ENCODE measurements at places on chromosomes 13 and 19.

DNA sequence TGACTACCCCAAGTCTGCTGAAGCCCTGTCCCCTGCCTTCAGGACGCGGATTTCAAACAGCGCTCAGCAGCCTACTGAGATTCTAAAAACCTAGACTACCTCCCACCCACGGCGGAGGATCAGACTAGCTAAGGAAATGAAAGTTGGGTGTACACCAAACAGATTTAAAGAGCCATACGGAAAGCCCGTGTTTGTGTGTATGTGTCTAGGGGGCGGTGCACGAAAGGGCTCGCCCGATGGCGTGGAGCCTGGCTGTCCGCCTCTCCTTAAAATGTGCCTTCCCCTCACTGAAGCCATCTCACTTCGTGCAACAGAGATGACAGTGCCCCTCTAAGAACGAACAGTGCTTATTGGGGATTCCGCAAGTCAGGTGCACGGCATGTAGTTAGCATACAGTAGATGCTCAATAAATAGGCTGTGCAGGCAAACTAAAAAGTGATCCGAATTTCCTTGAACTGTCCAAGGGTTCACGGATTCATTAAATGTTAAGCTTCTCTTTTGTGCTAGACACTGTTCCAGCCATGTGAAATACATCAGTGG, 639 bp downstream of the LENG1 start:
- peak; percentile 66 for DNase-seq

DNA sequence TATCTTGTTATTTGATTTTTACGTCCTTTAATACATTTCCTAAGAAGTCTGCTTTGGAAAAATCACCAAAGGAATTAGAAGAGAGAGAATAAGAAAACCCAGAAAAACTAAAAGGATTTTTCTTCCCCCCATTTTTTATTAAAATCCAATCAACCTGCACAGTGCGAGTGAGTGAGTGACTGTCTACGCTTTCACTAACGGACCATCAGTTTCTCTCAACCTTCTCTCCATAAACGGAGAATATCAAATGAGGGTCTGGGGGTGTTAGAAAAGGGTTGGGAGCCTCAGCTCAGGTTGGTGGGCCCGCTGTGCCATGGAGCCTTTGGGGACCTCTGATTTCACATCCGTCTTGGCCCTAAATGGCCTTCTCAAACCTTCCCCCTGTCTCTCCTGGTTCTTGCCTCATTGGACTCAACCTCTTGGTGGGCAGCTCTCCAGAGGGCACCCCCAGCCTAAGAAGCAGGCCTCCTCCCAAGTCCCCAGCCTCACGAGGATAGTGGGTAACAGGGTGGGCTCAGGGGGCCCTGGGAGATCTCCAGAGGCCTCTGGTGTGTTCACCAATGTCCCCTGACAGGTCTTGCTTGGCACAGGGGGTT, 763 bp upstream of the LRP3 start:
- DNase-seq, result no peak

DNA sequence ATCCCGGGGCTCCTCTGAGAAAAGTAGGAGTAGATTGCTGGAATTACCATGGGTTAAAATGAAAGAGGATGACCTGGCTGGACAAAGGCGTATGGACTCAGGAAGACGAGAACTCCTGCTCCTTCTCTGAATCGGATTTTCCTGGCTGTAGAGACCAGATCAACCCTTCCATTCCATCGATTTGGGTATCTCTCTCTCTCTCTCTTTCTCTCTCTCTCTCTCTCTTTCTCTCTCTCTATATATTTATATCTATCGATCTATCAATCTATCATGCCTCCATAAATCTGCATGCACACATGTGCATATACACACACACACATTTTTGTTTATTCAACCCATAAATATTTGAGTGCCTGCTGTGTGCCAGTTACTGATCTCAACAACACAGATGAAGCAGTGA, 234.9 kb downstream of the LMO7 start:
- no peak for DNase-seq

- no peak for DNase-seq
Observed at GRCh38 chr13:41613984-41614661, 156.8 kb downstream of the RGCC start.

DNA sequence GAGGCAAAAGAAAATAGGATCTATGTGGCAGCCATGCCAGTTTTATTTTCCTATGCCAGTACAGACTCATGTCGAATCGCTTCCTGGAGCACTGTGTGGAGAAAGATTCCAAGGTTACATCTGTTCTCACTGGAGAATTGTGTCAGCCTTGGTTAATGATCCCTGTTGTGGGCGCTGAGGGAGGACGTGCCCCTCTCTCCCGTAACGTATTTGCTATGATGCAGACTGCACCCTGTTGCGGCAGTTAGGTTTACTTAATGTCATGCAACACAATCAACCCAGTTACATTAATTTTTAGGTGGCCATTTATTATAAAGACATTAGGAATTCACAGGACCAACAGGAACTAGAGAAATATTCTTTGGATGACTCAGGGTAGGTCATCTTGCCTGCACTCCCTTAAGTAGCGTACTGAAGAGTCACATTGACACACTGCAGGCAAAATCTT, 892.9 kb downstream of the EFNB2 start:
- DNase-seq, result no peak

DNA sequence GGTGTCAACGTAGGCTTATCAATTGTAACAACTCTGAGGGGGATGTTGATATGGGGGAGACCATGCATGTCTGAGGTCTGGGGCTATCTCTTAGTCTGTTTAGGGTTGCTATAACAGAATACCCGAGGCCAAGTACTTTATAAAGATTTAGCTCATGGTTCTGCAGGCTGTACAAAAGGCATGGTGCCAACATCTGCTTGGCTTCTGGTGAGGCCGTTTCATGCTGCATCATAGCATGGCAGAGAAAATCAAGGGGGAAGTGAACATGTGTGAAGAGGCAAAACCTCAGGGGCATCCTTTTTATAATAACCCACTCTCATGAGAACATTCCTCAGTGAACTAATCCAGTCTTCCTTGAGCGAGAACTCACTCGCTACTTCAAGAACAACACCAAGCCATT, 353.8 kb downstream of the ENOX1 start:
- DNase-seq, result no peak

GRCh38 chr19:28686756-28687155, 526.2 kb downstream of the UQCRFS1 start:
- no peak for DNase-seq

DNA sequence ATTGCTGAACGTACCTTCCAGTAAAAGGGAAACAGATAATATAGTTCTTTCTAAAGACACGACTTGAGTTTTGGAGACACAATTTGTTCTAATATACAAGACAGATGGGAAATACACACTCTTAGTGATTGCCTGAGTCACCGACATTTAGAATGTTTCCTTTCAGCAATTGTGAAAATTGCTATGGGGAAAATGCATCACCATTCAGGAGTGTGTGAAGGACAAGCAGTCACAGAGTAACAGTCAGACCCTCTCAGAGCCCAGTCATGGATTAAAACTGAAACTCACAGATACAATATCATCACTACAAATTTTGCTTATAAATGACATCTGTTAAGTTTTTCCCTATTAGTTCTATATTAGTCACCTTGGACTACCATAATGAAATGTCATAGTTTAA, 286.1 kb downstream of the SPRY2 start:
- no peak for DNase-seq

- no peak for DNase-seq
Observed at GRCh38 chr19:33194886-33195644, 935 bp downstream of the LRP3 start.

DNA sequence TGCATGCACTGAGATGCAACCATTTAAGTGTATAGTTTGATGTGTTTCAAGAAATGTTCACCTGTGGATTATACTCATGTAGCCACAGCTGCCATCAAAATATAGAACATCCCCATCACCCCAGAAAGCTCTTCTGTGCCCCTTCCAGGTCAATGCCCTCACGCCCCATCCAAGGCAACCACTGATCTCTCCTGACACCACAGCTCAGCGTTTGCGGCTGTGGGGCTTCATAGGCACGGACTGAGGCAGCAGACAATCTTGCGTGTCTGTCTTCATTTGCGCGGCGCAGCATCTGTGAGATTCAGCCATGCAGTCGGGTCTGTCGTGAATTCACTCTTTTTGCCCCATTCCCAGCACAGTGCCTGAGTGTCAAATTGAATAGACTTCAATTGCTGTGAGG, 153.8 kb upstream of the UQCRFS1 start:
- DNase-seq, result peak; percentile 15

DNA sequence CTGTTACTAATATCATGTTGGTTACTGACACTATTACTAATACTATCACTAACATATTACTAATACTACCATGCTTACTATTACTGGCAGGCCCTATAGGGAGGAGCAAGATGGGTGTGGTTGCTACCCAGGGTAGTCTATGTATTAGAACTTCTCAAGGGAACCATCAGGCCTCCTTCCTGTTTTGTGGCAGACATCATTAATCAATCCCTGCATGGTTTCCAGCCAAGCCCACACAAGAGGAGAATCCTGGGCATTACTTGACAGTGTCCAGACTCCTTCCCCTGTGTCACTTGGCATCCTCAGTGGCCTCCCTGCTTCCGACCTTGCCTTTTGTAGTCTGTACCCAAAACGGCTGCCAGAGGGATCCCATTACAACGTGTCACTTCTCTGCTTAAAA, 8.9 kb downstream of the HAS1 start:
- DNase-seq, result no peak

GRCh38 chr19:14339741-14340140, 41.5 kb upstream of the ADGRE5 start:
- DNase-seq, result no peak

Data from activated CD8-positive, alpha-beta memory T cell treated with anti-CD3 and anti-CD28 coated beads, Interleukin-2, amount 50 U/mL, for 48 hours (primary cell).